Trophoblast cell (in vitro differentiated cells and primary cell): ENCODE measurements at places on chromosomes 3 and 15.
A peak's percentile ranks its signal among the peaks of the same experiment; 100 is the strongest.

DNA sequence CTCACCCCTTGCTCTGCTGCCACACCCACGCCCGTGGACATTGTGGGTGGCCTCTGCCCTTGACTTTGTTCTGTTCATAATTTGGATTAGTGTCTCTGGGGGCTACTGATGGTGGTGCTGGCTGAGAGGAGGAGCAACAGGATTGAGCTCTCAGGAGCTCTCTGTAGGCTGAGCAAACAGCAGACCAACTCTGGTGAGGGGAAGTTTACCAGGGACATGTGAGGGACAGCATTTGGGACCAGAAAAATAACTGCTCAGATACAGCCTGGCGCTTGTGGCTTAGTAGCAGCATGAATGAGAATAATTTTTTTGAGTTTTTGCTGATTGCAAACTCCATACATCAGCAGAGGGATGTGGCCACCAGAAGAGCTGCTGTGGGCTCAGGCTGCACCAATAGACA is 14.8 kb downstream of the PPCDC start:
- no peak overlapping the region for H3K4me3 ChIP-seq
- H3K27ac ChIP-seq, result no peak overlapping the region
- DNase-seq, result no peak
- no peaks in the 10 kb centered on the region for H3K27me3 ChIP-seq
- H3K4me1 ChIP-seq, result peaks cover 33% of the 10 kb centered on the region

- H3K27ac ChIP-seq, result peak overlapping the region; percentile 97
- H3K4me3 ChIP-seq, result peak overlapping the region; percentile 93
- no peaks in the 10 kb centered on the region for H3K27me3 ChIP-seq
- peaks cover 2% of the 10 kb centered on the region for H3K36me3 ChIP-seq
- no peaks in the 10 kb centered on the region for H3K4me1 ChIP-seq
- peak; percentile 3 for DNase-seq
Observed at GRCh38 chr15:24956111-24956838, 1.5 kb downstream of the SNRPN start.

DNA sequence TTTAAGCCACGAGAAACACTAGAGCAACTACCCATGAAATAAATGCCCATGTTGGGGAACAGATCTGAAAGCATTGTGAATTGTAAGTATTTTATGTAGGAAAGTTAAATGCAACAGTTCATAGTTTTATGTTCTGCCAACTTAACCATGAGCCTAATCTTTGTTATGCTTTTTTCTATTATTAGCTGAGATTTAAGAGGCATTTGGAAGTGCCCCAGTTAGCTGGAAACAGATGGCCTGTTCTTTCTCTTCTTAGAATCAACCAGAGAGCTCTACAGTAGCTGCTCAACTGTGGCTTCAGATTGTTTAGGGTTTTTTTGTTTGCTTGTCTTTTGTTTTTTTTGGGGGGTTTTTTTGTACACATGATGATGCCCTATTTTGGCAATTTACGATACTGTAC is 284.4 kb downstream of the KCNH8 start:
- no peak overlapping the region for H3K27ac ChIP-seq
- no peaks in the 10 kb centered on the region for H3K4me1 ChIP-seq
- H3K27me3 ChIP-seq, result no peaks in the 10 kb centered on the region
- DNase-seq, result no peak
- no peak overlapping the region for H3K4me3 ChIP-seq
- no peaks in the 10 kb centered on the region for H3K36me3 ChIP-seq

GRCh38 chr3:45776301-45776595 is 20.1 kb downstream of the SLC6A20 start:
- DNase-seq, result no peak
- H3K4me3 ChIP-seq, result no peak overlapping the region
- no peaks in the 10 kb centered on the region for H3K4me1 ChIP-seq
- no peak overlapping the region for H3K27ac ChIP-seq
- no peaks in the 10 kb centered on the region for H3K27me3 ChIP-seq
- H3K36me3 ChIP-seq, result no peaks in the 10 kb centered on the region

GRCh38 chr3:38345879-38346586 is 552 bp upstream of the XYLB start:
- H3K4me1 ChIP-seq, result no peaks in the 10 kb centered on the region
- DNase-seq, result no peak
- H3K36me3 ChIP-seq, result no peaks in the 10 kb centered on the region
- H3K27ac ChIP-seq, result no peak overlapping the region

DNA sequence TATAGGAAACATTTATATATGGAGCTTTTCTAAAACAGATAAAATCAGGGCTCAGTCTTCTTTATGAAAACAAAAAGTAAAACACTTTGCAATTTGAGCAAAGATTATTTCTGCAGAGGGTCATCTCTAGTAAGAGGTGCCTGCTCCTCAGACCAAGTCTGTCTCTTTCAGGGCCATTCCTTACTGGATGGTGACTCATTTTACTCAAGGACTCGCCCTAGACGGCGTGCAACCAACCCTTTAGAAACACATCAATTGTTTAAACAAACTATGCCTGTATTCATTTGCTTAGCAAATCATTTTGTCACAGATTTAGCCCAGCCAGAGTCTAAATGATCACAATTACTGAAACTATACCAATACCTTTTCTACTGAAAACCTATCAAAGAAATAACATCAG is 242.8 kb upstream of the ICE2 start:
- H3K36me3 ChIP-seq, result no peaks in the 10 kb centered on the region
- no peak for DNase-seq
- H3K27ac ChIP-seq, result no peak overlapping the region
- H3K4me3 ChIP-seq, result no peak overlapping the region
- no peaks in the 10 kb centered on the region for H3K4me1 ChIP-seq
- no peaks in the 10 kb centered on the region for H3K27me3 ChIP-seq

- no peak overlapping the region for H3K27ac ChIP-seq
- H3K4me1 ChIP-seq, result no peaks in the 10 kb centered on the region
- no peak for DNase-seq
- H3K36me3 ChIP-seq, result no peaks in the 10 kb centered on the region
- no peaks in the 10 kb centered on the region for H3K27me3 ChIP-seq
Observed at GRCh38 chr15:80773122-80773551, 6.0 kb upstream of the CEMIP start.

- H3K27ac ChIP-seq, result no peak overlapping the region
- H3K4me3 ChIP-seq, result no peak overlapping the region
- H3K4me1 ChIP-seq, result no peaks in the 10 kb centered on the region
- no peak for DNase-seq
Observed at GRCh38 chr3:171690281-171690680, 120.0 kb downstream of the PLD1 start.

DNA sequence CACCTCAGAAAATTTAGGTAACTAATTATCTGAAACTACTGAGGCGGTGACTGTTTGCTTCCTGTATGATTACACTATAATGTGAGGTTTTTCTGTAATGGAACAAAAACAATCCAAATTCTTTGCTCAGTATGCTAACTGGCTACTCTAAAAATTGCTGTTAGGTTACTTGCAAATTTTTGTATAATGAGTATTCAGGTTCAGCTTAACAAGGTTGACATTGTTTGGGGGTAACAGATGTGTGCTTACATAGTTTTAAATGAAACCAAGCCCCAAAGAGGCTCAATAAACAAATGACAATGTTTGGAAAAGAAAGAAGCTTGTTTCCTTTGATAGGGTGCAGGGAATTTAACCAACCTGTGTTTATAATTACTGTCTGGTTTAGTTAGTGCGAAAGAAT is 414.5 kb upstream of the MDFIC2 start:
- H3K27ac ChIP-seq, result no peak overlapping the region
- peak; percentile 27 for DNase-seq
- H3K36me3 ChIP-seq, result no peaks in the 10 kb centered on the region

DNA sequence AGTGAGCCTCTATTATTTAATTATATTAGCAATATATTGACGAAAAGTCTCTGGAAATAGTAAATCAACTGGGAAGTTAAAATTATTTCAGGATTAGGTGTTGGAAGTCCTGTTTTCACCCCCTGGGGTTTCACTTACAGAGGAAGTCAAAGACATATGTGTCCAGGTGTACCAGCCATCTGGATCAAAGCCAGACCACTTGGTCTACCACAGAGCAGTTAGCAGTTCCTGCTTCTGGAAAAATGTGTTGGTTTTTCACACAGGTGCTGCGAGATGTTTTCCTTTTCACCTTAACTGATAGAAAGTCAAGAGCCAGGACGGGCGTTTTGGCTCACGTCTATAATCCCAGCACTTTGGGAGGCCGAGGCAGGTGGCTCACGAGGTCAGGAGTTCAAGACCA is 13.1 kb downstream of the MME start:
- no peaks in the 10 kb centered on the region for H3K4me1 ChIP-seq
- H3K27ac ChIP-seq, result no peak overlapping the region
- H3K4me3 ChIP-seq, result no peak overlapping the region
- no peaks in the 10 kb centered on the region for H3K36me3 ChIP-seq
- DNase-seq, result no peak

DNA sequence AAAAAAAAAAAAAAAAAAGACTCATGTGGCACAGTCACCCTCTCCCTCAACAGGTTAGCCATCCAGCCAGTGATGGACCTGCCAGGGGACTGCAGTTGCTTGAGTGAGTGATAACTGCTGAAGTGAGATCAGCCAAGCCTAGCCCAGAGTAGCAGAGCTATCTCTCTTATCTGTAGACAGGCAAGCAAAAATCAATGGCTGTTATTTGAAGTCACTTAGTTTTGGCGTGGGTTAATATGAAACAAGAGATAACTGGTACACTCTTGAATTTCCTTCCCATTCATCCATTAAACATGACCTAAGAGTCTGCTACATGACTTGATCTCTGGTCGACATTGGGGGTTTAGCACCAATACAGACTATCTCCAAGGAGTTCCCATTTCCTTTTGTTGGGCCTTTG is 51.2 kb upstream of the TNIK start:
- DNase-seq, result no peak
- no peaks in the 10 kb centered on the region for H3K36me3 ChIP-seq
- H3K4me3 ChIP-seq, result no peak overlapping the region
- H3K4me1 ChIP-seq, result no peaks in the 10 kb centered on the region
- H3K27me3 ChIP-seq, result no peaks in the 10 kb centered on the region

- H3K27me3 ChIP-seq, result no peaks in the 10 kb centered on the region
- no peak overlapping the region for H3K27ac ChIP-seq
- H3K4me3 ChIP-seq, result no peak overlapping the region
- H3K4me1 ChIP-seq, result peaks cover 32% of the 10 kb centered on the region
Observed at GRCh38 chr15:72175186-72176044, 22.2 kb downstream of the GRAMD2A start.

DNA sequence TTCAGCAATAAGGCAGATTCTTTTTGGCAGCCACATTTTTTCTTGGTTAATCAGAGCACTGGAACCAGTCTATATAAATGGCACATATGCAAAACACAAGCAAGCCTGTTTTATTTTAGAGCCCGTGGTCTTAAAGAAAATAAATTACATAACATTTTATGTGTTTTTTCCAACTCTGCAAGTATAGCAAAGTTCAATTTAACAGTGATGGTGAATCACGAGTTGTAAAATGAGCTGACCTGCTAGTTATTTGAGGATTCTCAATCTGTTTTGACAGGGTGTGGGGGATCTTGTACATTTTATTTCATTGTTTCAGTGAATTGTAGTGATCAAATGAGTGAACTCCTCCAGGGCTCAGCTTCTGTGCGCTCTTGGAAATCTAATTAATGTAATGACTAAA is 2.7 kb downstream of the ARHGEF26 start:
- no peak overlapping the region for H3K27ac ChIP-seq
- no peak for DNase-seq
- peaks cover 7% of the 10 kb centered on the region for H3K27me3 ChIP-seq

DNA sequence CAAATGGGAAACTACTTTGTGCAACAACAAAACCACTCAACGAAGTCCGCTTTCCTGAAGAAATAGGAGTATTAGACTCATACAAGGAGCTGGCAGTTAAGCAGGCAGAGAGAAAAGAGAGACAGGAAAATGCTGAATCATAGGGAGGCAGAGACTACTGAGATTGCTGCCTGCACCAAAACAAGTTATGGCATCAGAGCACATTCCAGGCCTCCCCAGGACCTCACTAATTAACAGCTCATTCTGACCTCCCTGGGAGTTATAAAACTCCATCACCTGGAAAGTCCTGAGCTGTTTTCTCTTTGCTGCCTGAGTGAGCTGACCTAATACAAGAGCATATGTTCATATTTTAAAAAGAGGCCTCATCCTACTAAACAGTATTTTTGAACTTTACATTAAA is 741.0 kb downstream of the MCTP2 start:
- no peaks in the 10 kb centered on the region for H3K36me3 ChIP-seq
- H3K4me1 ChIP-seq, result no peaks in the 10 kb centered on the region
- no peak overlapping the region for H3K27ac ChIP-seq

- H3K27me3 ChIP-seq, result no peaks in the 10 kb centered on the region
- H3K36me3 ChIP-seq, result no peaks in the 10 kb centered on the region
- no peaks in the 10 kb centered on the region for H3K4me1 ChIP-seq
- DNase-seq, result no peak
Observed at GRCh38 chr3:115930922-115931321, 307.6 kb downstream of the GAP43 start.

- H3K27ac ChIP-seq, result no peak overlapping the region
- no peaks in the 10 kb centered on the region for H3K4me1 ChIP-seq
- no peaks in the 10 kb centered on the region for H3K27me3 ChIP-seq
- DNase-seq, result no peak
- H3K4me3 ChIP-seq, result no peak overlapping the region
Observed at GRCh38 chr3:190396001-190396400, 8.0 kb downstream of the CLDN16 start.

DNA sequence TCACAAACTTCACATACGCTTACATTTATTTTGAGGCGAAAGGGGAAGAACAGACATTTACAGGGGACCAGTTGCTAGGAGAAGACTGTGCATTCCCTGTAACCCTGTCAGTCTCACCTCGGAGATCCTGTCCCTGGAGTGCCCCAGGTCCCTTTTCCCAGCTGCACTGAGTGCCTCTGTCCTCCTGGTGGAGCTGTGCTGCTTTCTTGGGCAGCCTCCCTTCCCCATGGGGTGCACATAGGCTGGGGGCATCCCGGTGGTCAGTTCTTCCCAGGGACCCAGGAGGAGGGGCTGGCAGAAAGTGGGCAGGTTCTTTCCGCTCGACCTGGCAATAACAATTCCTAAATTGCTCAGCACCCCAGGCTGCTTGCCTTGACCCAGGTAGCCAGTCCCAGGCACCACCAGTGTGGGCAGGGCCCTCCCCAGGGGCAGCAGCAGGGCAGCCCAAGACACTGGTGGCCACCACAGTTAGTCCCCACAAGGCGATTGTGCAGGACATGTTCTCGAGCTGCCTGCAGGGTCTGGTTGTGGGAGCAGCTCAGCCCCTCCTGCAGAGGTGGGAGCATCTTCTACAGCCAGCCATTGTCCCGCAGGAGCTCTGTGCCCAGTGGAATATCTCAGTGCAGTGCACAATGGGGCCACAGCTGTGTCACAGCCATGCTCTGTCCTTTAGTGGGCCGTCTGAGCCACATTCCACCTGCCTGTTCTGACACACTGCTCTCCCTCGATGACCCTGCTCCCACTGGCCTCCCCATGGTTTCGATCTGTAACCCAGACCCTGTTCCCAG is 36.3 kb downstream of the APBA2 start:
- no peaks in the 10 kb centered on the region for H3K27me3 ChIP-seq
- peak overlapping the region; percentile 23 for H3K4me3 ChIP-seq
- no peak for DNase-seq
- H3K27ac ChIP-seq, result no peak overlapping the region
- no peaks in the 10 kb centered on the region for H3K36me3 ChIP-seq
- H3K4me1 ChIP-seq, result no peaks in the 10 kb centered on the region

GRCh38 chr3:45528429-45528828 is 66.1 kb upstream of the LIMD1 start:
- H3K4me1 ChIP-seq, result no peaks in the 10 kb centered on the region
- H3K27ac ChIP-seq, result no peak overlapping the region
- H3K27me3 ChIP-seq, result no peaks in the 10 kb centered on the region
